ENCODE measurements at places on chromosomes 4 and X.

DNA sequence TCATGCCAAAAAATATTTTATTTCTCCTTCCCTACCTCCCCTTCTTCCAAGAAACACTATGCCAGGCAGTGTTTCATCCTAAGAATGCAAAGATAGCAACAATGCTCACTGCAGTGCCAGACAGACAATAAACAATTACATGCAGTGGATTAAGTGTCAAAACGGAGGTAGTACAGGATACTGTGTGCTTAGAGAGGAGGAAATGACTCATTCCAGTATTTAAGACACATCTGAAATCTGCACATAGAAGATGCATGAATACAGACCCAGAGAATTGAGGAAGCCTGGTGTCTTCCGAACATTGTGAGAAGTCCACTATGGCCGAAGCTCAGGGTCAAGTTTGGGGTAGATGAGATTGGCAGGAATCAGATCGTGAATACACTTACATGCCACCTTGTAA is 326.4 kb downstream of the PPP3CA start:
- DNase-seq = no peak

DNA sequence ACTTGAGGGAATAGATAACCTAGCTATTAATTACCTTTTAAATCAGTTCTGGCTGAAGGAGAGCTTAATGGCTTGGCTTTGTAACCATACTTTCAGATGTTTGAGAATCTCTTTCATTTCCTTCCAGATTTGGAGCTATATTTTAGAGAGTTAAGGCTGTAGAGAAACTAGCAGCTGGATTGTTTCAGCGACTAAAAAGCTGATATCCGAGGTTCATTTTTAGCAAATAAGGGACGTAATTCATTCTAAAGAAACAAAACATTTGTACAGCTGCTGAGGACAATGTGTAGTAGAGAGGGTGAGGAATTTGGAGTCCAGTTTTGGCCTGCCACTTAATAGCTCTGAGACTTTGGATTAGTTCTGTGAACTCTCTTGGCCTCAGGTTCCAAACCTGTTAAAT is 12.2 kb downstream of the OSTC start:
- no peak for DNase-seq

GRCh38 chrX:134688839-134689238 is 30.6 kb upstream of the PLAC1 start:
- no peak for DNase-seq

- no peak for DNase-seq
Measured at GRCh38 chr4:158513256-158513655, 8.4 kb upstream of the RXFP1 start.

- DNase-seq = no peak
Measured at GRCh38 chr4:129218897-129219296, 122.9 kb downstream of the C4orf33 start.

DNA sequence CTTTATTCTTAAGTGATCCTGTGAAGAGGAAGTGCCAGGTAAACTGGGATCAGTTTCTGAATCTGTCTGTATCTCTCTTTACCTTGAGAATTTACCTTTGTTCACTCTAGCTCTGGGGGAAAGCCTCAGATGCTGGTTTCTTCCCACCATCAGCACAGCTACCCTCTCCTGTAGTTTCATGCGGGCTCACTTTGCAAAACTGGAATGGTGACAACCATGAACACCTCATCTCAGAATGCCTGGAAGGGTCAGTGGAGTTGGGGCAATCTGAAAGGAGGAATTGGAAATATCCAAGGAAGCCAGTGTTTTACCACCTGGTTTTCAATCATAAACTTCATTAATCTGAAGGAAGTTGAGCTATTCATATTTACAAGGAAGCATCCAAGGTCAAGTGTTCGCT is 30.8 kb upstream of the DCX start:
- DNase-seq = no peak

- peak; percentile 13 for DNase-seq
Measured at GRCh38 chr4:155353923-155354540, 22.7 kb downstream of the MAP9 start.

DNA sequence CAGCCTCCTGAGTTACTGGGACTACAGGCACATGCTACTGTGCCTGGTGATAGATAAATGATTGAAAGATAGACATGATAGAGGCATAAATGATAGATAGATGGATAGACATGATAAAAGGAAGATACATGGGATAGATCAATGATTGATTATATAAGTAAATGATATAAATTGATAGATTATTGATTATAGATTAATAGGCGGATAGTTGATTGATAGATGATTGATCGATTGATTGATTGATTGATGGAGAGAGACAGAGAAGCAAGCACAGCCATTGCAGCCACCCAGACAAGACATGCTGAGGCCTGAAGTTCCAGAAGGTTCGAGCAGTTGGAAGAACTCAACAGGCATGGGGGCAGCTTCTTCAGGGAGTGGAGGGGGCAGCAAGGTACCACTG is 17.7 kb upstream of the PLXNB3 start:
- DNase-seq = no peak

DNA sequence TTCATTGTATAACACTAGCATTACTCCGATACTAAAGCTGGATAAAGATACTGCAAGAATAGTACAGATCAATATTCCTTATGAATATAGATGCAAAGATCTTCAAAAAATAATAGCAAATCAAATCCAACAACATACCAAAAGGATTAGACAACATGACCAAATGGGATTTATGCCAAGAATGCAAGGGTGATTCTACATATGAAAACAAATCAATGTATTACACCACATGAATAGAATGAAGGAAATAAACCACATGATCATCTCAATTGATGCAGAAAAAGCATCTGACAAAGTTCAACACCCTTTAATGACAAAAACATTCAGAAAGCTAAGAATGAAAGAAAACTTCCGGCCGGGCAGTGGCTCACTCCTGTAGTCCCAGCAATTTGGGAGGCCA is 42.8 kb downstream of the CUL4B start:
- peak; percentile 4 for DNase-seq

DNA sequence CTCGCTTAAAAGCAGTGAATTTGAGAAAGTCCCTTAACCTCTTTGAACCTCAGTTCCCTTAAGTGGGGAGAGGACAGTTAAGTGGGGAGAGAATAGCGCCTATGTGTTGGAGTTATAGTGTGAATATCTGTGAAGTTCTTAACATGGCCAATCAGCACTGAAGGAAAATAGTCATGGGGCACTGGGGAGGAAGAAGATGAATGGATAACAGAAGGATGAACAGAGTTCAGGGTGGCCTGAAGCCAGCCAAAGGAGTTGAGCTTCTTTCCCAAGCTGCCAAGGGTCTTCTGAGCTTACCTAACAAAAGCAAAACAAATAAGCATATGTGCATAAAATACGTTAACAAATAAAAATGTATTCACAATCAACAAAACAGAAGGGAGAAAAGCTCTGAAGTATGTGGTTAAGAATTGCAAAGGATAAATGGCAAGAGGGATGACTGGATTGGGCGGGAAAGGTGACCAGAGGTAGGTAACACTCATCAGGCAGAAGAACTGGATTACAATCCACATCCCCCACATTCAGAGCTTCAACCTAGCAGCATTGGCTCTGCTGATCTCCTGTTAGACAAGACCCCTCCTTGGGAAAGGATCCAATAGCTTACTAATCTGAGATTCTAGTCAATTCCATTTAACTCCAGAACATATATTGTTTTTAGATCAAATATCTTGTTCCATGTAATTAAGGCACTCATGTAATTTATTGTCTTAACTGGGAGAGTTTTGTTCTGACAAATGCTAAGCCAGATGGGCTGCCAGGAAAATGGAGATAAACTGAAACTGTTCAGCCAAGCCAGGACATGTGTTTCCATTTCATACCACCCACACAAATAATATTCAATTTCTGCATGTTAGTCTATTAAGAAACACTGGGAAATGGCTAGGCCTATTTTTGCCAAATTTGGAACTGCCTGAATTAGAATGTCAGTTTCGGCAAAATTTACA is 221.2 kb downstream of the LDB2 start:
- no peak for DNase-seq

- DNase-seq = no peak
Measured at GRCh38 chrX:148574237-148574973, 74.0 kb downstream of the AFF2 start.

GRCh38 chr4:67879486-67879885 is 4.3 kb downstream of the TMPRSS11D start:
- peak; percentile 17 for DNase-seq

DNA sequence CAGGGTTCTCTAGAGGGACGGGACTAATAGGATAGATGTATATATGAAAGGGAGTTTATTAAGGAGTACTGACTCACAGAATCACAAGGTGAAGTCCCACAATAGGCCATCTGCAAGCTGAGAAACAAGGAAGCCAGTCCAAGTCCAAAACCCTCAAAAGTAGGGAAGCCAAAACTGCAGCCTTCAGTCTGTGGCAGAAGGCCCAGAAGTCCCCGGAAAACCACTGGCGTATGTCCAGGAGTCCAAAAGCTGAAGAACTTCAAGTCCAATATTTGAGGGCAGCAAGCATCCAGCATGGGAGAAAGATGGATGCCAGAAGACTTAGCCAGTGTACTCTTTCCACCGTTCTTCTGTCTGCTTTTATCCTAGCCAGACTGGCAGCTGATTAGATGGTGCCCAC is 227.2 kb downstream of the KCTD8 start:
- no peak for DNase-seq

DNA sequence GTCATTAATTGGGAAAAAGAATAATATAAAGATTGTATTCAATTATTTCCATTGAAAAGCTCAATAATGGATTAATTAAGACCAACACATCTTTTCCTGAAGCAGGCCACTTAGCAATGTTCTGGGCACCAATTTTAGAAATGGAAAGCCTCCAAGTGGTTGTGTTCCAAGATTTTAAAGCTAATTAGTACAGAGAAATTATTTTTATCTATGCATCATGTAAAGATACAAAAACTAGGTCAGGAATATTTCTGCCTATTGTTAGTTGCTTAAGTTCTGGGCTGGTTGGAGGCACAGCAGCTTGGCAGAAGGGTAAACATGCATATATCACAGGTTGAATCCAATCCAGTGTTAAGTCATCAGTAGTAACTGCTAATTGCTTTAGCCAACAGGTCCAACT is 101.9 kb downstream of the RASL11B start:
- no peak for DNase-seq

- no peak for DNase-seq
Measured at GRCh38 chr4:8664031-8664805, 71.7 kb downstream of the CPZ start.

DNA sequence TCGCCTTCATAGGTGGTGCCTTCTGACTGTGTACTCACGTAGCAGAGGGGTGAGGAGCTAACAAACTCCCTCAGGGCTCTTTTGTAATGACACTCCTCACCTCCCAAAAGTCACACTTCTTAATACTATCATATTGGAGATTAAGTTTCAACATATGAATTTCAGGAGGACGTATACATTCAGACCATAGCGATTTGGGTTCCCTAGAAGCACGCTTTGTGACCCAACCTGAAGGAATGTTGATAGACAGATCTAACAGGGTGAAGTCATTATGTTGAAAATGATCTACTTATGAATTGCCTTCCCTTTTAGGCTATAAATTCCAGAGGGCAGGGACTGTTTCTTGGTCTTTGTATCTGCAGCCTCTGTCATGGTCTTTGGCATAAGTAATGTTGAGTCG is 3.2 kb upstream of the KLHL34 start:
- DNase-seq = no peak

DNA sequence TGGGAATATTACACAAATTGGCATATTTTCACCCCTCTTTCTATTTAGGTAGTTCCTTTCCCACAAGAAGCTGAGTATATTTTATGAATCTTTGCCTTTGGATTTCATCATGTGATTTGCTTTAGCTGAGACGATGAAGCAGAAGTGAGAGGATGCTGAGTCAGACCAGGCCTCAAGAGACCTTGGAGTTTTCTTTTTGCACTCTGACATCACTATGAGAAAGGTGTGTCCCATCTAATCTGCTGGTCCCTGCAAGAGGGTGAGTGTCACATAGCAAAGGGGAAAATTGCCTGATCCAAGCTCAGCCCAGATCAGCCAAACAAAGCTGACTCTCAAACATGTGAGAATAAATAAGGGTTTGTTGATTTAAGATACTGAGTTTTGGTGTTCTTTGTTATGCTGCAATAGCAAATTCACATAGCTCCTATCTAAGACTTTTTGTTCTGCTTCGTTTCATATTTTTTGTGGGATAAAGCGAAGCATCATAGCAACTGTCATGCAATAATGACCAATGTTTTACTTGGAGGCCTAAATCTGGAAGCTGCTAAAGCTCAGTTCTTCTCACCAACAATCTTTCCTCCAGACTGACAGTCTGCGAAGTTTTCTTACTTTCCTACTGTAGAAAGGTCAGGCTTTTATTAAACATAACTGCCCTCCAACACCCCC is 176.9 kb downstream of the PDHA2 start:
- DNase-seq = no peak

GRCh38 chr4:99341426-99341825 is 11.1 kb downstream of the ADH1C start:
- no peak for DNase-seq

- no peak for DNase-seq
Measured at GRCh38 chrX:119155416-119156035, 27.9 kb upstream of the KIAA1210 start.

DNA sequence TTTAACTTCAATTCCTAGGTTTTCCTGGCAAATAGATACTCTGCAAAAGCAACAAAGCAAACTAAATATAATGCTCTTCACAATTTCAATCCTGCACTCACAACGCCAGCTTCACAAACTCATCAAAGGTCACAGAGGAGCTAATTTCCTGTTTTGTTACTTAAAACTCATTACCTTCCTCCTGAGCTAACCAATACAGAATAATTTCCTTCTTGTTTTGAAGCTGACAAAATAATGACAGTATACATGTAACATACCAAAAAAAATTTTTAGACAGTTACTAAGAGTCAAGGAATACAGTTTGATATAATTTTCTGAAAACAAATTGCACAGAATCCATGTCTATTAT is 17.9 kb downstream of the CNOT6L start:
- no peak for DNase-seq

GRCh38 chr4:1323635-1324442 is 23.2 kb upstream of the UVSSA start:
- DNase-seq = peak; percentile 68

DNA sequence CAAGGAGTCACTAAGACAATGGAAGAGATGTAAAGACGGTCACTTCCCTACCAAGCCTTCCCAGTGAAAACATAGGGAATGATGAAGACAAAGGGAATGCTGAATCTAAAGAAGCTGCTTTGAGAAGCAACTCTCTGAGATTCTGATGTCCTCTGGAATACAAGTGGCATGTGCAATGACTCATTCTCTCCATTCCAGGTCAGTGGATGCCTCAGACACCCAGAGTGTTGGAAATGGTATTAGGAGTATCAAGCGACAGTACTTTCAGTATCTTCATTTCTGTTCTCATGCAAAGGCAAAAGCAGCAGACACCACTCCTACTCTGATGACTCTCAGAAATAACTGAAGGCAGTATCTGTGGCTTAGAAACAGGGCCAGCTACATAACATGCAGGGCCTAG is 102.6 kb downstream of the FSTL5 start:
- DNase-seq = no peak
